ENCODE measurements at places on chromosomes 1 and 21.

GRCh38 chr21:39913706-39914305 lies 46.6 kb downstream of the PCP4 start:
- no peak for DNase-seq

GRCh38 chr1:162276493-162276892 lies 100.2 kb downstream of the SPATA46 start:
- no peak for DNase-seq

GRCh38 chr1:173861731-173862145 lies 6.1 kb downstream of the GAS5 start:
- DNase-seq: no peak

GRCh38 chr1:118977600-118977999 lies 10.5 kb downstream of the TBX15 start:
- DNase-seq: no peak

DNA sequence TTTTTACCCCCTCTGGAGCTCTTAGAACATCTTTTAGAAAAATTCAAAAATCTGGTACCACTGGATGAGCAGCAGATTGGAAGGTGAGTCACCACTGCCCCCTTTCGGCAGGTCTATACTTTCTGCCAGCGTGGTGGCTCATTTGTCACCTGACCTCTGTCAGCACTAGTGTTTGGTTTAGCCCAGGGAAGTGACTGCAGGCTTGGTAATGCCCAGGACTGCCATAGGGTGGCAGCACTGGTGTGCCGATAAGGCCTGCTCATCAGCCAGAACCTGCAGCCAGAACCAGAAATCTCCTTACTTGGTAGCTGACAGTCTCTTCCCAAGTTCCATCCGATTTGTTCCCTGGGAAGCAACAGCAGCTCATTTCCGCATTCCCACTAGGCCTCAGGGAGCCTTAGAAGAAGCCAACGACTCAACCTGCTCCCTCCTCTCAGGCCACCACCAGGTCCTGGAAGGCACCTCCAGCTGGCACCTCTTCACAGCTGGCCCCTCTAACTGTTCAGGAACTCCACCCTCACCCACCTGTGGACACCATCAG lies 6.8 kb downstream of the SMIM12 start:
- peak; percentile 90 for DNase-seq

- DNase-seq: no peak
Measured at GRCh38 chr1:54230507-54231339, 30.8 kb downstream of the MRPL37 start.

DNA sequence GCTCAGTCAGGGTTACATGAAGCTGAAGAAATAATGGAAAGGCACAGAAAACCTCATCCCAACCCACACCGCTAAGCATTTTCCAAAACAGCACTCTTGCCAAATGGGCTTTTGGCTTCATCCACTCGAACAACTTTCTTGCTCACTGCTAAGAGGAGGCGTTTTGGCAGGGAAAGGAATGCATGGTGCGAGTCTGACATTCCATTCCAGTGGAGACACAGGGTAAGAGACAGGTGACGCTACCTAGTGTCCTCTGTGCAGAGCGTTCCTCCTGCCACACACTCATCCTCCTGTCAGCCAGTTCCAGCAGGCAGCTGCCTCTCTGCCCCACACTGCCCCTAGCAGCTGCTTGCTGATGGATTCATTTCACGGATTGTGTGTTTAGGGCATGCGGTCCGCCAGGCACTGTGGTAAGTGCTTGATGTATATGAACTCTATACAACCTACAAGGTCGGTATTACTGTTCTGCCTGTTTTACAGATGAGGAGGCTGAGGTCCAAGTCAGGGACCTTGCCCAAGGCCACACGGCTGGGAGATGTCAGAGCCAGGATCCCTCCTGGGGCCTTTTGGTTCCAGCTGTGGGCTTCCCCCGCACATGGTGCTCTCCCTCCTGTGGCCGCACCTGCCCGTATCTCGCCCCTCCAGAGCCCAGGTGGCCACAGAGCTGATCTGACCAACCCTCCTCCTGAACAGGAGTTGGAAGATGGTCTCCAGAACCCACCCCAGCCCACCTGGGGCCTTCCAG lies 25.7 kb upstream of the BACE2 start:
- peak; percentile 8 for DNase-seq

GRCh38 chr21:34545079-34545884 lies 33.3 kb upstream of the KCNE1 start:
- no peak for DNase-seq

DNA sequence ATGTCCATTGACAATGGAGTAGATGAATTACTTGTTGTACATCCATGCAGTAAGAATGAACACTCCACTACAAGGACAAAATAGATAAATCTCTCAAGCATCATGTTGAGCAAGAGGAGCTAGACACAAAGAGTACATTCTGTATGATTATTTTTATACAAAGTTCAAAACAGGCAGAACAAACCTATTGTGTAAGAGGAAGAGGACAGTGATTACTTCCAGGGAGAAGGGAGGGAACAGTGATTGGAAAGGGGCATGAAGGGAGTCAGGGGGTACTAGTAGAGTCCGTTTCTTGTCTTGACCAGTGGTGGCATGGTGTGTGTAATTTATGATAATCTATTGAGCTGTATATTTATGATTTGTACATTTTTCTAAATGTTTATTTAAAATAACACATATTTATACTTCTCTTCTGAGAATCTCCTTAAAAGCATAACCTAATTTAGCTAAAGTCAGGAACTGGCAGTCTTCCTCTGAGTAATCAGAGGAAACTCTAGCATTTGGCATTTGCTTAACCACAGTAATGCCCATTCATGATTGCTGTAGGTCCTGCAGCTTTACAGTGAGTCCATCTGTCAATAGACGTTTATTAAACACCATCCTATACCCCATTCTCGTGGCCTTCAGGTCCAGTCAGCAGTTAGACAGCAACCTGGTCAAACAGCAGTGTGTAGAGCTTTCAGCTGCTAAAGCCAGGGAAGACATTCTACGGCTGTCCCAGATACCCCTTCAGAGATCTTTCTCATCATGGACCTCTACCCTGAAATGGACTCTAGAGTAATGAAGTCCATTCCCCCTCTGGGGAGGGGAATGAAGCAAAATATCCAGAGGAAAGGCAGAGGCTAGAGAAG lies 114.1 kb upstream of the GALNT2 start:
- no peak for DNase-seq

DNA sequence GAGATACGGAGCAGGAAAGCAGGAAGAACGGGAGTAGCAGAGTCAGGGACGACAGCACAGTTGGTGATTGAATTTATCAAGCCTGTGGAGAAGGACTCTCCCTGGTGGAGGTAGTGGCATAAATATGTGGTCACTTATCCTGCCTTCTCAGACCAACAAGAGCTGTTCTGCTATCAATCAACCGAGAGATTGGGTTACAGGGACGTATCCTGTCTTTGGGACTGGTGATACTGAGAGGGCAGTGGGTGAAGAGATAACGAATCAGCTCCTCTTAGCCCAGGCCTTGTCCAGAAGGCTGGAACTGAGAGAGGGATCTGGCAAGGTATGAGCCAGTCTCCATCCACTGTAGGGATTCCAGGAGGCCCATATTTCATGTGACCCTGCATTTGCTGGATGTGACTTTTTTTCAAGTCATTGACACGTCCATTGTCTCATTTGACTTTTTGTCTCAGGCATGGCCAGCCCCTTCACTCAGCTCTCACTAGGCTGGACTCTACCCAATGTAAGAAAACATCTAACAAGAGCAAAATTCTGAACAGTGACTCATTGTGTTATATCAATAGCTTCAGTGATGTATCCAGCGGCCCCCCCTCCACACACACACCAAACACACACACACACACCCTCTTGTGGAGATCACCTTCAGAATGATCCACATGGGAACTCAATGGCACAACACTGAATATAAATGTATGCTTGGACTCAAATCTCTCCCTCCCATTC lies 11.3 kb downstream of the C1orf116 start:
- DNase-seq: no peak

DNA sequence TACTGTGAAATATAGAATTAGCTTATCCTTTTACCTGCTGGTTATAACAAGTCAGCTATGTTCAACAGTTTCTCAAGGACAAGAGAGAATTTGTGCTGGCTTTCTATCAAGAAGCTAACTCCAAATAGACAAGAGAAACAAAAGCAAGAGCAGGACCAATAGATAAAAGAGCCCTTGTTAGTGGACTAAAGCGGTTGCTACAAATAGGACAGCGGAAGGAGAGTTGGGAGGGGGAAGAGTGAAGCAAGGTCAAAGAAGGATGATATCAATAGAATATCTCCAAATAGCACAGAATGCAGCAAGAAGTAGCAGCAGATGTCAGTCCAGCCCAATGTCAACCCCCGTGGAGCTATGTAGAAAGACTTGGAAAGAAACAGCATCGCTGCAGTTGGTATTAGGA lies 53.0 kb upstream of the AKT3 start:
- no peak for DNase-seq

DNA sequence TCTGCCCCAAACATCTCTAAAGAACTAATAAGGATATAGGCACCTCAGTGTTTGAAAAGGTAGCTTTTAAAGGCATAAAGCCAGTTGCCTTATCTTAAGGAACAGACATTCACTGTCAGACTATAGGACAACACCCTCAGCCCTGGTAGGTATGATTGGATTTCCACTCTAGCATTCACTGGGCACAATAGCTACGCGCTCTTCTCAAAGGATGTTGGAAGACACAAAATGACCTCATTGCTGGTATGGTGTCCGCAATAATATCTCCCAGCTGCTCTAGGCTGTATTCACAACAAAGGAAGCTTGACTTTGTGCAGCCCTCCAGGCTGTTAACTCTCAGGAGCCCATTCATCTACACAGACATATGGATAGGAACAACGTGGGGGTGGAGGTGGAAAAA lies 119.4 kb upstream of the CXADR start:
- DNase-seq: no peak

GRCh38 chr1:181112071-181112929 lies 23.8 kb downstream of the IER5 start:
- no peak for DNase-seq

DNA sequence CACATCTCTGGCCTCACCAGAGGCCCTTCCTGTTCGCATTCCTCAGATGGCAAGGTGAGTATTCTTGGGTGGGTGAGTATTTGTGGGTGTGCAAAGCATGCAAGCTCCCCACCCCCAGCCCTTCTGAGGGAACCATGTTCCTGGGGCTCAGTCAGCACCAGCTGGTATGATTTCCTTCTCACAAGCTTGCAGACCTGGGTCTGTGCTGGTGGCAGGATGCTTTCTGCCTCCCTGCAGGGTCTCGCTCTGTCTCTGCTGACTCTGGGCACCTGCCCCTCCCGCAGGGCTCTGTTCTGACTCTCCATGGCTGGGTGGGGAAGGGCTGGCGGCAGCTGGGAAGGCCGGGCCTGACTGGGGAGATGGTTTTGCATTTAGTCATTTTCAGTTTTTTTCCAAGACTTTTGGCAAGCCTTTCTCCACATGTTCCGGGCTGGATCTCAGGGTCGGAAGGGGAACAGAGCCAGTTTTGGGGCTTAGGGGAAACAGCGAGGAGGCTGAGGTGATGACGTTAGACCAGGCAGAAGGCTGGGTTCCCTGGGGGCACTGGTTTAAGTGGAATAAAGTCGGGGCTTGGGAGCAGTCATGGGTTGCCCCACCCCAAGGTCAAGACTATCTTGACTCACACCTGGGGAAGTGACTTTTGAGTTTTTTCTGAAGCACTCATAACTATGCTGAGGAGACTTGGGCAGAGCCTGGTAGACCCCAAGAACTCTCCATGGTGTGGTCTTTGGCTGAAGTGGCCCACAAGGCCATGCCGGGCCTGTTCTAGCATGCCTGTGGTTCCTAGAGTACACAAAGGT lies 6.2 kb downstream of the RASSF5 start:
- DNase-seq: no peak

GRCh38 chr1:61741711-61742619 lies at the start of gene PATJ:
PATJ (plus strand) TSS chr1:61742480; CDS start chr1:61762893, 20,413 bp downstream.
- DNase-seq: peak; percentile 71

GRCh38 chr1:102919659-102920058 lies 188.7 kb downstream of the COL11A1 start:
- no peak for DNase-seq

DNA sequence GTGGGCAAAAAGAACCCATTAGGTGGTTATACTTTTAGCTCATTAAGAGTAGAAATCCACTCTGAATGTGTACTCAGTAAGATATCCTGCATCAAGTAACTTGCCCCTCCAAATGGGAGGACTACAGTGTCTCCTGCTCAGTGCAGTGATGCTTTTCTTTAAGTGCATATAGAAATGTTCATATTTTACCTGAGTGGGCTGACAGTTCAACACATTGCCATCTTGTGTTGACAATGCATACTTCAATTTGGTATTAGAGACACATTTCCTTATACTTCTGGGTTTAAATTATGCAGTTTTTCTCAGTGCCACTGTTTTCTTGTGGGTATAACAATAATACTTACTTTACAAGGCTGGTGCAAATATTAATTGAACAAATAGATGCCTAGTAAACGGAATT lies 318.6 kb upstream of the TMPRSS15 start:
- no peak for DNase-seq

DNA sequence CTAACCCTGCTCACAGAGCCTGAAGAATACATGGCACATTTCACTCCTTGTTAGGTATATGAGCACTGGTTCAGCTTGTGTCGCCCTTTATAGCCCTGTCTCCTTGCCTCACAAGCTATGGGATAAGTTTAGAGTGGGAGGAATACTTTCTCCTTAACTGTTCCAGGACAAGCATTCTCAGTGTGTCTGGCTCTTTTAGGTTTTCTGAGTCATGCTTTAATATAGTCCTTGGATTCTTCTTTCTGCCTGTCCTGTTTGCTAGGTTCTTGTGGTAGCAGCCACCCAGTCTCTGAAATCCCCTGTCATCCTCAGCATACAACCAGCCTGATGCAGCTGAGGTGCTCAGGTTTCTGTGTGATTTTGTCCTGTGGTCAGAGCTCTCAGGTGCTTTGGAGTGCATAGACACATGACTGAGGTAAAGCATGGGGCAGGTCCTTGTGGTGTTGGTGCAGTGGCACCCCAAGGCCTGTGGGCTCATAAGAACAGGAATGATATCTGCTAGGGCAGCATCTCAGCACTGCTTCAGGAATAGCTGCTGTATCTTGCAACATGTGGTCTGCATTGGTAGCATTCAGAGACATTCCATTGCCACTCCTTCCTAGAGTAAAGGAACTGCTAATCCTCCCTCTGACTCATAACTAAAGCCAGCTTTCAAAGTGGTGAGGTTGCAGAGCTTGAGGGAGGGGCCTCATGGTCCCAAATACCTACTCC lies 14.2 kb upstream of the CASQ2 start:
- DNase-seq: no peak

DNA sequence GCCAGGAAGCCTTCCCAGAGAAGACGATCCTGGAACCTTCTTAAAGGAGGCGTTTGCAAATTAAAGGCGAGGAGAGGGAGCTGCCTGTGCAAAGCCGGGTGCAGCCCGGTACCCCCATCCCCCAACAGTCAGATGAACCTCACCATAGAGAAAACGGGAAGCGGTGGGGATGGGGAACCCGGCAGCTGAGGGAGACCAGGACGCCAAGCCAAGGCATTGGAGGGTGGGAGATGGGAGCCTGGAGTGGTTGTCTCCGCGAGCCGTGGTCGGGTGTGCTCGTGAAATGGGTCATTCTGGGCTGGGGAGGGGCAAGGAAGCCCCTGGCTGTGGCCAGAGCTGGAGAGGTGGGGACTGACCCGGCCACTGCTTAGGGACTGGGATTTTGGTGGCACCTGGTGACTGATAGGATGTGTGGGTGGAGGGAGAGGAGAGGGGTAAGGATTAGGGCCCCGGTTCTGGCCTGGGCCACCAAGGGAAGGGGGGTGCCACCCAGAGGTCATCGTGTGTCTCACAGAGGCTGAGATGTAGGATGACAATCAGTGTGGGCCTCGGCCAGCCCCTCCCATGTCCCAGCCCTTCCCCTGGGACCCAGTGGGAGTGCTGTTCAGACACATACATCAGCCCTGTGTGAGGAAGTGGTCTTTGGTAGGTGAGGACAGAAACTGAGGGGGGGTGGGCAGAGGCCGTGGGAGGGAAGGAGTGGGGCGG lies 676 bp upstream of the PADI2 start:
- no peak for DNase-seq
